ENCODE measurements at places on chromosomes 4 and X. TPM values are rescaled to one million over a fixed set of nuclear protein-coding genes. Genes with fewer than 3 reads are reported as not detected.

SYN1 gene
- total RNA-seq: 0.22 TPM

RAB41 gene
- total RNA-seq: not detected

CSAG1 gene
- total RNA-seq: not detected

IGFBP7 gene
- total RNA-seq: 224 TPM

EXOC1L gene
- total RNA-seq: not detected

GAGE1 gene
- not detected for total RNA-seq

QRFPR gene
- not detected for total RNA-seq

CDX4 gene
- not detected for total RNA-seq

BST1 gene
- 16.4 TPM for total RNA-seq

ATP2B3 gene
- 0.10 TPM for total RNA-seq

MAGEC2 gene
- total RNA-seq: not detected

CD99 gene
- 311 TPM for total RNA-seq

CXCL13 gene
- not detected for total RNA-seq

IL2 gene
- total RNA-seq: not detected

EGFL6 gene
- not detected for total RNA-seq

GSX2 gene
- not detected for total RNA-seq

STK32B gene
- total RNA-seq: 14.9 TPM

RXFP1 gene
- not detected for total RNA-seq

AREG gene
- 31.2 TPM for total RNA-seq

TEX13B gene
- not detected for total RNA-seq

APOO gene
- 31.2 TPM for total RNA-seq

GYG2 gene
- 3.7 TPM for total RNA-seq

ARMCX2 gene
- 0.06 TPM for total RNA-seq

CLDN22 gene
- not detected for total RNA-seq

SULT1E1 gene
- not detected for total RNA-seq

SPANXC gene
- not detected for total RNA-seq

FOXP3 gene
- total RNA-seq: 0.14 TPM

OPHN1 gene
- total RNA-seq: 2.1 TPM

MXRA5 gene
- total RNA-seq: not detected

NCBP2L gene
- not detected for total RNA-seq

SCD5 gene
- total RNA-seq: 6.8 TPM

NHSL2 gene
- total RNA-seq: 0.37 TPM

ATP6AP1 gene
- 104 TPM for total RNA-seq

VSIG1 gene
- 0.21 TPM for total RNA-seq

NXF2 gene
- total RNA-seq: not detected

CCSER1 gene
- total RNA-seq: not detected

DCAF8L2 gene
- not detected for total RNA-seq

TRIM2 gene
- total RNA-seq: 0.59 TPM

SSX4 gene
- total RNA-seq: not detected

P2RY8 gene
- not detected for total RNA-seq

SPACA5B gene
- total RNA-seq: not detected

CDKL2 gene
- total RNA-seq: 0.82 TPM

PNMA6A gene
- 3.7 TPM for total RNA-seq

ZNF595 gene
- total RNA-seq: 18.2 TPM

MAGIX gene
- 2.3 TPM for total RNA-seq

TRAM1L1 gene
- 0.45 TPM for total RNA-seq

PABPC1L2B gene
- not detected for total RNA-seq

MAGEE2 gene
- not detected for total RNA-seq

CENPI gene
- total RNA-seq: 13.9 TPM

CSAG3 gene
- not detected for total RNA-seq

VCX2 gene
- total RNA-seq: not detected

CD38 gene
- 12.5 TPM for total RNA-seq

EDA2R gene
- 12.4 TPM for total RNA-seq

Data from A549 treated with Mapracorat at 1 μM for 4 hours (cell line).